SJSA1 (cell line): ENCODE measurements at places on chromosomes 16 and 17.

DNA sequence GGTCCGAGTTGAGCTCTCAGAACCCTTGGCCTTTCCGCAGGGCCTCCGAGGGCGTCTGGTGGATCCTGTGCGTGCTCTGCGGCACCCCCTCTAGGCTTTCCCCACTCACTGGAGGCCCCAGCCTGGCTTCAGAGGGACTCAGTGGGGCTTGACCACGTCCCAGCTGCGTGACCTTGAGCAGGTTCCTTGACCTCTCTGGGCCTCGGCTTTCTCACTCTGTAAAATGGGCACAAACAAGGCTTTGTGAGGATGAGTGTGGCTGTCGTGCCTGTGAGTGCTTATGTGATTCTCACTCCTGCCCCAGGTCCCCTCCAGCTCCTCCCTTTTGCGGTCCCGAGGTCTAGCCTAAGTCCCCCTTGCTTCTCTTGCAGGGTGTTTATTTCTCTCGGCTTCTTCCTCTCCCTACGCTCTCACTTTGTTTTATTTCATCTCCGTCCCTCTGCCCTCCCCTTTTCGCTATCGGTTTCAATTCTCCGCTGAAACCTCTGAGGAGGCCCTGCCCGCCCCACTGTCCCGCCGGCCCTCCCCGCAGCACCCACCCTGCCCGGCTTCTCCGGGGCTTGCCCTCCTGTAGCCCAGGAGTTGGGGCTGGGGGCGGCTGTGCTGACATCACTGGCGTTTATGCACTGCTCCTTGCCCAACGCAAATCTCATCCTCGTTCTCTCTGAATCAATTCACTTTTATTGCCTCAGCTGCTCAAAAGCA is 82.3 kb upstream of the CBX4 start:
- H3K4me3 ChIP-seq: no peak overlapping the region
- H3K4me1 ChIP-seq: 0 out of 2 replicates have a peak, but pooled peaks cover 3% of the 10 kb centered on the region
- DNase-seq: no peak
- H3K27me3 ChIP-seq: no peaks in the 10 kb centered on the region
- no peaks in the 10 kb centered on the region for H3K36me3 ChIP-seq

DNA sequence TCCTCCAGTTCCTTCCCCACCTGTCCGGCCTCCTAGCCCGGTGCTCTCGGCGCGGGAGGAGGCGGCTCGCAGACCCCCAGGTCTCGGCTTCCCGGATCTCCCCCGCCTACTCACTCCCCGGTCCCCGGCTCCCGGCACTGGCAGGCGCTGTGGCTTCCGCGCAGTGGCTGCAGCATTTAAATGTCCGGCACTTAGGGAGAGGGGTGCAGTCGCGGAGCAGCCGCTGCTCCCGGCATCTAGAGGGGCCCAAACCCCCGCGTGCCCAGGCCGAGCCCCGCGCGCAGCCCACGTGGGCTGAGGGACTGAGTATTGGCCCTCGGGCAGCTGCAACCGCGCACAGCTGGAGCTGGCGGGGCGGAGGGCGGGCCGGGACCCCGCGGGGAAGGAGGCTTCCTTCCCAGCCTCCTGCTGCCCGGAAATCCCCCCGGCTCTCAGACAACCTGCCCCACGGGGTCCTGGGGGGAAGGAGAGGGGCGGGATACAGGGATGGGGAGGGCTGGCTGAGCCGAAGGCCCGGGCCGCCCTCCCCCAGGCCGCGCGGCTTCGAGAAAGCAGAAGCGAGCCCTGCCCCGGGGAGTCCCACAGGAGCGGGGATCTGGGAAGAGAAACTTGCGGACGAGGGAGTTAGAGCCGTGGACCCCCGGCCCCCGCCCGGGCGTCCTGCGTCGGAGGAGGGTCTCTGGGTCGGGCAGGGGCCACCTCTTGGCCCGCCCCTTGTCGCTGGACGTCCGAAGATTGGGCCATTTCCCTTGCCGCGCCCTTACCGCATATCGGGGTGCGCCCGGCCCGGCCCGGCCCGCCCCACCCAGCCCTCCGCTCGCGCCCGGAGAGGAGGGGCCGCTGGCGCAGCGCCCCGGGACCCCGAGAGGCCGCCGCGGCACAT is at the start of gene MMP25:
Gene MMP25 (plus strand): TSS at position 804 of the 883 bp plus-strand sequence. CDS start 357 bp downstream, outside the sequence.
- H3K36me3 ChIP-seq: no peaks in the 10 kb centered on the region
- peak within 1 kb of the TSS; percentile 20 for H3K4me3 ChIP-seq
- no peak for DNase-seq
- peaks cover 13% of the 10 kb centered on the region for H3K4me1 ChIP-seq
- no peak within 1 kb of the TSS for H3K27ac ChIP-seq

- no peak overlapping the region for H3K4me3 ChIP-seq
- no peak overlapping the region for H3K27ac ChIP-seq
- no peaks in the 10 kb centered on the region for H3K4me1 ChIP-seq
- no peaks in the 10 kb centered on the region for H3K27me3 ChIP-seq
Observed at GRCh38 chr16:75216576-75216975, 2.2 kb upstream of the CTRB1 start.

DNA sequence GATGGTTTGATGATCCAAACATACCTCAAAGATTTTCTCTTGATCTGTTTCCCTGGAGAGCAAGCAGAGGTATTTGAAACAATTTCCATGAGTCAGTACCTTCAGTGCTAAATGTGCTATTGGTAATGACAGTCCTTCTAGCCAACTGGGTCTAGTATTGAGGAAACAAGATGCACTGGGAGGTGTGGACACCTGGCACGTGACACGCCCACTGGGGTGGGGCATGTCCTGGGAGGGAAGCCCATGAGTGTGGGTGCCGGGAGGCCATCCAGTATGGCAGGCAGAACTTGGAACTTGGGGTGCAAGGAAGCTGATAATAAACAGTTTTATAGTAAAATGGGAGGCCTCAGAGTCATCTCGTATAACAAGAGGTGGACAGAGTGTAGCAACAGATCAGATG is 17.9 kb upstream of the AKAP1 start:
- no peak overlapping the region for H3K4me3 ChIP-seq
- H3K27ac ChIP-seq: no peak overlapping the region
- no peak for DNase-seq
- H3K27me3 ChIP-seq: no peaks in the 10 kb centered on the region; the same call in 1 of the 2 replicates
- H3K4me1 ChIP-seq: peaks cover 8% of the 10 kb centered on the region

GRCh38 chr17:36938566-36939051 is 1.3 kb downstream of the LHX1 start:
- H3K36me3 ChIP-seq: no peaks in the 10 kb centered on the region
- H3K27ac ChIP-seq: no peak overlapping the region
- no peak for DNase-seq
